ENCODE measurements at places on chromosomes 16 and 17.

GRCh38 chr17:21008160-21008915, 34.5 kb downstream of the USP22 start:
- no peak for DNase-seq

DNA sequence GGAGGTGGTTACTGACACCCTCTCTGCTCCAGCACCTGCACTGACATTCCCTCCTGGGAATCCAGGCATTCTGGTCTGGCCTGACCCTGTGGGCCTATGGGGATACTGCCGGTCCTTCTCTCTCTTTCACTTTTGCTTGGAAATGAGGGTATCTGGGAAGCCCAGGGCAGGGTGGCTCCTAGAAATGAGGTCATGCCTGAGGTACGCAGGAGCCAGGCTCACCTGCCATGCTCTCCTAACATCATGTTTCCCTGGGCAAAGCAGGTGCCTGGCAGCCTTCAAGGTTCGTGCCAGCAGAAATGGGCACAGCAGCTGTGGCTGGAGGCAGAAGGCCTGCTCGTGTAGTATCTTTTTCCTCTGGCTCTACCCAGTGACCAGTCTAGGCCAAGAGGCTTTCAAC, 3.3 kb downstream of the ITGA3 start:
- no peak for DNase-seq

- no peak for DNase-seq
Measured at GRCh38 chr16:75063549-75064088, 53.0 kb downstream of the LDHD start.

DNA sequence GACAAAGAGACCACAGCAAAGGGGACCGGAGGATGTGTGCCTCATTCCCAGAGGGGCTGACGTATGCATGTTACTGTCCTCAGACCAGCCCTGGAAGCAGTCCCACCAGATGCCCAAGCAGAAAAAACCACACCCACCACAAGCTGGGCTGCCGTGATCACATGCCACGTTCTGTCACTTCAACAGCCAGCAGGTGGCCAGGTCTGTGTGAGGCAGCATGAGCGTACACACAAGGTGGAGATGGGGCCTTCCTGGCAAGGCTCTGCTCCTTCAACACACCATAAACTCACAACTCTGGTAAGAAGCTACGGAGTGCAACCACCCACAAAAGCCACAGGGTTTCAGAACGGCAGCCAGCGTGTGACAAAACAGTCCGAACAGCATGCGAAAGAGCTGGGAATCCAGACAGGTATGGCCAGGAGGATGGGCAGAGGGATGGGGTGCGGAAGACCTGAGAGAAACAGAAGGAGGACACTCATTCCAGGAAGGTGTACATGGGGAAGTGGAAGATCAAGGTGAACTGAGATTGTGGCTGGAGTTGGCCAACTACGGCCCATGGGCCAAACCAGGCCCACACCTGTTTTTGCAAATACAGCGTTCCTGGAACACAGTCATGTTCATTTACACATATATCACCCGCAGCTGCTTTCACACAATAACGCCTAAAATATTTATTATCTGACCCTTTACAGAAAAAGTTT, 27.9 kb downstream of the MBTPS1 start:
- no peak for DNase-seq

DNA sequence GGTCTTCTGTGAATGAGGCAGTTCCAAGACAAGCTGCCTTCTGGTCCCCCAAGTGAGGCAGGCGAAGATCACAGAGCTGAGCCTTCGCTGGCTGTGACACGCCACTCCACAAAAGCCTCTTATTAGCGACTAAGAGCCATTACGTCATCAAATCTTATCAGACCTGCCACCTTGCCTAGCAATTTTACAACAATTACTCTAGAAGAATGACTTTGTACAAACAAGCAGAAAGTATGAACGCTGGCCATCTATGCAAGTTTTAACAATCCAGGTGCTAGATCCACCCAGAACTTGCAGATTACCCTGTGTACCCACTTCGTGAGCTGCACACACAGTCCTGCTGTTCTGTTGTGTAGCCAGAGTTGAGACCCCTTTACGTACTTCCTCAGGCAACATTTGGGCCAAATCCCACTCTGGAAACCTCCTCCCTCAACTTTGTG, 3.8 kb upstream of the ICAM2 start:
- no peak for DNase-seq

- DNase-seq: no peak
Measured at GRCh38 chr16:23905027-23905426, 69.2 kb downstream of the PRKCB start.

DNA sequence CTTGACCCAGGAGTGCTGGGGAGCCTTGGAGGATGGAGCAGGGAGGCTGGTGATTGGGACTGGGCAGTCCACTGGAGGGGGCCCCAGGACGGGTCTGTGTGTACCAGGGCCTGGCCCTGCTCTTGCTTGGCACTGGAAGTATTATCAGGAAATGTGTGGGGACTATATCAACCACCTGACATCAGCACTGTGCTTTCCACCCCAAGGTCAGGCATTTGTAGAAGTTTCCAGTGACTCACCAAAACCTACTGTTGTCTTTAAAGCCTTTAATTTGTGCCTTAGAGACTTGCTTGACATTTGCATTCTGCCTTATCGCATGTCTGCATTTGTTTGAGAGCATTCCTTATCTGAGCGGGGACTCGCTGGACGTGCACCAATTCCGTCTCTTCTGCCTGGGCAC, 323.1 kb downstream of the FOXL1 start:
- no peak for DNase-seq

DNA sequence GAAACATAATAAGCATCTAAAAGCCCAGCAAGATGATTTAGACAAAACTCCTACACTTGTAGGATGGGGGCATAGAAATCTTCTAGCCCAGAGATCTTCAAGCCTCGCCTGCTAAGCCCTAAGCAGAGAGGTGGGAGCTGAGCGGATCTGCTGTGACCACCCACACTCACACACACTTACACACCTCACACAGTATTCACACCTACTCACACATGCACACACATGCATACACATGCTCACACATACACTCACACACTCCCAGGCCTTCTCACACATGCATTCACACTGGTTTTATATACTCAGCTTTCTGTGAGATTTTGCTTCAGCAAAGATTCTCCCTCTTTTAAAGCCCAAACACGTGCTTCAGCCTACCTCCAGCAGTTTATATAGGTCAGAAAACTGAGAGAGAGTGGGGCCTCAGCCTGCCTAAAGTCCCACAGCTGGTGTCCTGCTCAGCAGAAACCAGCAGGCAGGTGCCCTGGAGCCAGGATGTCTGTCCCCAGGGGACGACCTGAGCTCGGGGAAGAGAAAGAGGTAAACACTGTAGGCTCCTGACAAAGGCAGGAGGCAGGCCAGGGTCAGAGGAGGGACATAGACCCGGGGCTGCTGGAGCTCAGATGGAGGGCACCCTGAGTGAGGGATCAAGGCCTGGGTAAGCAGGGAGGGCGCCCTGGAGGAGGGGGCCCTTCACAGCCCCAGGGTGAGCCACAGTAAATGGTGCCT, 12.0 kb upstream of the KRT19 start:
- no peak for DNase-seq

DNA sequence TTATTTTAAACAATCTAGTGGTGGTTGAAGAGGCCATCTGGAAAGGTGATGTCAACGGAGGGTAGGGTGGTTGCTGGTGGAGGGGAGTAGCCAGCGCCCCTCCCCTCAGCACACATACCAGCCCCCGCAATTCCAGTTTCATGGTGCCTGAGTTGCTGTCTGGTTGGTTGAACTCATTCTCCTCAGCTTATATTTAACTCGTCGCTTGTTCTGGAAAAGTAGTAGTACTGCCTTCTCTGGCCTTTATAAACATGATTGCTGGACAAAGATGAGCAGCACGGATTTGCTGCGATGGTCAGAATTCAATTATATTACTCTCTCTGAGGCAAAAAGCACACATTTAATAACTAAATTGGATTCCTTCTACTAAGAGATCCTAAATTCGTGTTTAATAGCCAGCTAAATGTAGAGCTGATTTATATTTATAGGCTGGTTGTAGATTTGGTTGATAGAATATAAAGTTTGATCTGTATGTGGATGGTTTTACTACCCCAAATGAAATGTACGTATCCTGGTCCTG, 238.0 kb upstream of the TBX2 start:
- DNase-seq: no peak

GRCh38 chr17:2931876-2932275, 131.5 kb downstream of the OR1D5 start:
- no peak for DNase-seq

DNA sequence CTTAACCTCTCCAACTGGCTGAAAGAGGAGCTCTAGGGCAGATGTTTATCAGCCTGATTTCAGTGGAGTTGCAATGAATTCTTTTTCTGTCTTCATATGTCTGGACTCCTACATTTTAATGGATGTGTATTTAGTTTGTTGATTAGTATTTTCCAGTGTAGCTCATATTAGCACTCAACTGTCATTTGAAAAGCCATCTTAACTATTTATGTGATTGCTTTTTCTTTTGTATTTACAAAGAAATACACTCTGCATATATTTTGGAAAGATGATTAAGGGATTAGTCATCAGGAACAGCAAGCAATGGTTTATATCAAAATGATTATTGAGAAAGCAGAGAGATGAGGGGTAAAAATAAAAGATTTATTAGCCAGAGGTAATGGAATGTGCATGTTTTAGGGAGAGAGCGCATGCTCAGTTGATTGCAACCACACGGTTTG, 71.1 kb downstream of the WWOX start:
- DNase-seq: no peak

DNA sequence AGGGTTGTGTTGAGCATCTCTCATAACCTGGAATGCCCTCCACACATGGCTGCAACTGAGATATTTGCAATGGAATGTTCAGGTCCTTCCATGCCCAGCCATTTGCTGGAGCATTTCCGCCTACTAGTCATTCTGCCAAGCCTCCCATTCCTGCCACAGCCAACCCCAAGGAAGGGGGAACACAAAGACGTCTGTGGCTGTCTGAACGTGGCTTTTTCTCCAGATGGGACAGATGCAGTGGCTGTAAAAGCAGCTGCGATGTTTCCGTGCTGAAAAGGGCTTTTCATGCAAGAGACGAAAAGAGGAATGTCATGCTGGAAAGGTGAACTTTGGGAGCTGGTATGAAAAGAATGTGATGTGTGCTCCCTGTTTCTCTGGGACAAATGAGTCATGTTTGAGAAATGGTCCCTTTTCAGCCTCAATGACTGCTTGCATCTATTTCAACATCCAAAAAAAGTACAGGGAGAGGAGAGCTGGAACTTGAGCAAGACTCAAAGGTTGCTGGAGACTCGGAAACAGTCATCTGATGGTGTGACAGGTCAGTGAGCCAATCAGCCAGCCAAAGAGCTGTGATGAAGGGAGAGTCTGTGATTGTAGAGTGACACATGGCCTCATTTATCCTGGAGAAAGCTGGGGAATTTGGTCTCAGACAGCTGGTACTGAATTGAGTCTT, 208.9 kb downstream of the SHISA9 start:
- no peak for DNase-seq

All from cortex of kidney (tissue), 1 donor.